ENCODE measurements at places on chromosomes 2 and 18. TPM values are rescaled to one million over a fixed set of nuclear protein-coding genes. Genes with fewer than 3 reads are reported as not detected.

Gene TRIM54
- total RNA-seq = not detected

Gene GALNT13
- total RNA-seq = 0.13 TPM

Gene RGPD4
- under 0.01 TPM for total RNA-seq

Gene IL36B
- not detected for total RNA-seq

Gene OR6B2
- total RNA-seq = not detected

Gene COLEC11
- total RNA-seq = not detected

Gene CLK1
- total RNA-seq = 99.7 TPM

Measured in articular chondrocyte of knee joint (primary cell).